ENCODE measurements at places on chromosomes 16 and 17.
A peak's percentile ranks its signal among the peaks of the same experiment; 100 is the strongest.

DNA sequence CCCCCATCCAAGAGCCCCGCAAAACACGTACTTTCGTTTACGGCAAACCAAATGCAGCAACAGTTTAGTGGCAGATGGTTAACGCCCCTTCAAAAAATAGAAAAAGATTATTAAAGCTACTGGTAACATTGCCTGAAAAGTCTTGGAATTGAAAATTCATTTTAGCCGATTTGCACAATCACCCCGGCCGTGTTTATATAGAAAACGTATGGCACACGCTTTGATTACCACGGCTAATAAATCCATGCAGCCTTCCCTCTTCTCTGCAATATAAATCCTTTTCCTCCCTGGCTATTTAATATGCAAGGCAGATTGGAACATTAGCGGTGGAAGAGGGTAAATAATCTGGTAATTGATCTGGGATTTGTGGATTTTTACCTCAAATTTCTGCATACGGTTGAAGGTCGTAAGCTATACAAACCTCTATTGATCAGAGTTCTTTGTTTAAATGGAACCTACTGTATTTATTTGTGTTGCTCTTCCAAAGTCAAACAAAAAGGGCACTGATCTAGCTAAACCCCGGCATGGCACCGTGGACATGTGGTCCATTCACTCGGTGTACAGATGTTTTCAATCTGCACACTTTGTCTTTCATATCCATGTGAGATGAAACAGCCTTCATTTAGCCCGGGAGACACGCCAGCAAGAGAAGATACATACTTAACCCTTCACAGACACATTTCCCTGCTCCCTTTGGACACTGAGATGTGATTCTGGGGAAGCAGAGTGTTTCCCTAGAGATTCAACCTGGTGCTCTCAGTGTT is 238.1 kb upstream of the MAF start:
- DNase-seq = peak; percentile 68

DNA sequence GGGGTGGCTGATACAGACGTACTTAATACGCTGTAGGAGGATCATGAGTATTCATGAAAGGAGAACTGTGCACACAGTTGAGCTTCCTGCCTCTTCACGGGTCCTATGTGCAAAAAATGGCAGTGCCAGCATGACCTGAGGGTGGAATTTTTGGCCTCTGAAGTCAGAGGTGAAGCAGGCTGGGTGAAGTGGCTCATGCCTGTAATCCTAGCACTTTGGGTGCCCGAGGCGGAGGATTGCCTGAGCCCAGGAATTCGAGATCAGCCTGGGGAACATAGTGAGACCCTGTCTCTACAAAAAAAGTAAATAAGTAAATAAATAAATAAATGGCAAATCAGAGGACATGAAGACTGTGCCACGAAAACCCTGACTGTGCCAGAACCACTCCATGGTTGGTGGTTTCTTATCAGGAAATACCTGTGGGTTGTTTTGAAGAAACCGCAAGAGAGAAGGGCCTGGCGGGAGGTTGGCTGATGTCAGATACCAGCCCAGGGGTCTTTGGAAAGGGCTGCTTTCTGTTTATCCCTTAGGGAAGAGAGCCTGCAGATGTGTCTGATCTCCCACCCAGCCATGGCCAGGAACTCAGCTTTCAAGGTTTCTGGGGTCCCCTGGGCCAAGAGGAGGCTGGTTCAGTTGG is 3.4 kb downstream of the ASPSCR1 start:
- no peak for DNase-seq

- DNase-seq = no peak
Observed at GRCh38 chr16:81307770-81308169, 7.0 kb upstream of the GAN start.

- no peak for DNase-seq
Observed at GRCh38 chr17:36069136-36069535, 5.1 kb downstream of the CCL18 start.

- DNase-seq = no peak
Observed at GRCh38 chr17:41467561-41467960, 375 bp upstream of the KRT32 start.

GRCh38 chr17:54971901-54972300 is 3.3 kb downstream of the STXBP4 start:
- DNase-seq = no peak

- no peak for DNase-seq
Observed at GRCh38 chr17:39543176-39543575, 64.5 kb downstream of the NEUROD2 start.

DNA sequence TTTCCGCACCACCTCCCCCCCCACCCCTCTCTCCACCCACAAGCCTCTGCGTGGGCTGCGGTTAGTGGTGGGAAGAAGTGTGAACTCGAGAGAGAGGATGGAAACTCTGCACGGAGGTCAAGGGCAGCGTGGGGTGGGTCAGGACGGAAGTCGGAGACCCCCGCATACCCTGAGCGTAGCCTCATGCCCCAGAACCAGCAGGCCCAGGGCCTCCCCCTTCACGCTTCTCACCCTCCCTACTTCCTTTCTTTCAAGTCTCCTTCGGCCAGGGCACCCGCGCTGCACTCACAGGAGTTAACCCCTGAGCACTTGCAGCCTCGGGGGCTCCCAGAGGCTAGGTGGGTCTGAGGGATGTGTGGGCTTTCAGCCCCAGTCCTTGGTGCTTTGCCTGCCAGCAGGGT is 9.2 kb downstream of the TBKBP1 start:
- DNase-seq = no peak

DNA sequence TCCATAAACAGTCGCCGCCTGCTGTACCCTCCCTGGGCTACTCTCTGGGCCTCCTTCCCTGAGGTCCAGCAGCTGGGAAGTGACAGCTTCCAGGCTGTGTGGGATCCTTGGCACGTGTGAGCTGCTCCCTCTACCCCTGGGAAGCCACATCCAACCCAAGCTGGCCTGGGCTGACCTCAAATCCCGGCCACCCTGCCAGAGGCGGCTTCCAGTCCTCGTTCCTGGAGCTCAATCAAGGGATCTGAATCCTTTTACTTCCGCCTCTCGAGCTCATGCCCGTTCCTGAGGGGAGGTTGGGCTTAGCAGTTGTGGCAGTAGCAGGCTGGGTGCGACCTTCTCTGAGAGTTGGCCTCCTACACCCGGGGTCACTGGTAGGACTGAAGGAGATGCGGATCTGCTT is 82.5 kb downstream of the NETO2 start:
- DNase-seq = no peak

DNA sequence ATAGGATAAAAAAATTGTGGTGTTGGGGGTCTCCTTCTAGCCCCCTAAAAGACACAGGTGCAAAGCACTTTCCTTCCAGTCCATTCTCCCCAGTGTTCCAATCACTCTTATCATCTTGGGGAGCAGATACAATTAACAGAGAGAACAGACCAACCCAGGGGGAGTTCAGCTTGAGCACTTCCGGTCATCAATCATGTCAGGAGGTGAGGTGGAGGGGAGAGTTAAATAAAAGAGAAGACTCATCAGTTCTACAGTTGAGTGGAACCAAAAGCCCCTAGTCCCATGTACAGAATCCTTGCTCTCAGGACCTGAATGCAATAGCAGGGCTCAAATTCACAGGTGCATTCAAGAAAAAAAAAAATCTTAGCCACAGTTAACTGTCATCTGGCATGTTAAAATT is 122.3 kb downstream of the DYNLRB2 start:
- no peak for DNase-seq

DNA sequence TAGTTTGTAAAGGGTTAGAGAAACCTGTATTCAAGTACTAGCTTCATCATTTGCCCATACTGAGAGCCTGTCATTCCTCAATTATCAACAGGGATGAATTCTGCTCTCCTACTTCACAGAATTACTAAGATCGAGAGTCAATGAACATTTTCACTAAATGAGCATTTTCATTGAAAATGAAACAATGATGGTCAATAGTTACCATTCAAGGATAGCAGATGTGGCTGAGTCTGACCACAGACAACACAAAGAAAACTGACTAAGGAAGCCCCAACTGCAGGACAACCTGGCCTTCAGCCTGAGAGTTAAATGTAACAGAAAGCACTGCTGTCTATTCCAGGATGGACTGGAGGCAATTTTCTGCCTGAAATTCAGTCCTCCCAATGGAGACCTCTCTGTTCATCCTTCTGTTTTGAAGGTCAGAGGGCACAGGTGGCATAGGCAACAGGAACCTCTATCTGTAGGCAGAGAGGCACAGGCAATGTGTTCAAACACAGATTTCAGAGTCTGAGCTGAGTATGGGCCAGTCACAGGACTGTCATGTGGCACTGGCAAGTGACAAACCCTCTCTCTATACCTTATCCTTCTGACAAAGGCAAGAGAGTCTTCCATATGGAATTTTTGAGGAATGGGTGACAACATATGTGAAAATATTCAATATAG is 19.5 kb downstream of the TRAF4 start:
- DNase-seq = no peak

DNA sequence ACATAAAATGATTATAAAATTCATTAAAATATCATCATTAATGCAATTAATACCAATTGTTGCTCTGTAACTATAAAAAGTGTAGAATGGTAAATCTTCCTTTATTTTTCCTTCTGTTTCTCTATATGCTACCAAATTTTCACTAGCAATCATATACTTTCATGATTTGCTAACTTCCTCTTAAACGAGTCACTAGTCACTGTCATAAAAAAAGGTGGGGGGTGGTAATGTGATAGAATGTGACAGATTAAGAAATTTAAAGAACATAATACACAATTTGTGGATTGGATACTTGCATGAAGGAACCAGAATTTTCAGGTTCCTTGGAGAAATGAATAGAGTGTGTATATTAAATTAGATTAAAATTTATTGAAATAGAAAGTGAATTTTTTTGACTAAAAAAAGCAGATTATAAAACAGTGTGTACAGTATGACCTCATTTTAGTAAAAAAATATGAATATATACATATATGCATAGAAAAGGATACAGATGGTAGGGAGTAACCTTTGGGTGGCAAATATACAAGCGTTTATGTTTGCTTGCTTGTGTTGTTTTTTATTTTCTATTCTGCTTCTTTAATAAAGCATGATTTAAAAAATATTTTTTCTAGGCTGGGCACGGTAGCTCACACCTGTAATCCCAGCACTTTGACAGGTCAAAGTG is 56.7 kb upstream of the C17orf78 start:
- DNase-seq = no peak

- no peak for DNase-seq
Observed at GRCh38 chr17:6179017-6179416, 108.8 kb downstream of the WSCD1 start.

DNA sequence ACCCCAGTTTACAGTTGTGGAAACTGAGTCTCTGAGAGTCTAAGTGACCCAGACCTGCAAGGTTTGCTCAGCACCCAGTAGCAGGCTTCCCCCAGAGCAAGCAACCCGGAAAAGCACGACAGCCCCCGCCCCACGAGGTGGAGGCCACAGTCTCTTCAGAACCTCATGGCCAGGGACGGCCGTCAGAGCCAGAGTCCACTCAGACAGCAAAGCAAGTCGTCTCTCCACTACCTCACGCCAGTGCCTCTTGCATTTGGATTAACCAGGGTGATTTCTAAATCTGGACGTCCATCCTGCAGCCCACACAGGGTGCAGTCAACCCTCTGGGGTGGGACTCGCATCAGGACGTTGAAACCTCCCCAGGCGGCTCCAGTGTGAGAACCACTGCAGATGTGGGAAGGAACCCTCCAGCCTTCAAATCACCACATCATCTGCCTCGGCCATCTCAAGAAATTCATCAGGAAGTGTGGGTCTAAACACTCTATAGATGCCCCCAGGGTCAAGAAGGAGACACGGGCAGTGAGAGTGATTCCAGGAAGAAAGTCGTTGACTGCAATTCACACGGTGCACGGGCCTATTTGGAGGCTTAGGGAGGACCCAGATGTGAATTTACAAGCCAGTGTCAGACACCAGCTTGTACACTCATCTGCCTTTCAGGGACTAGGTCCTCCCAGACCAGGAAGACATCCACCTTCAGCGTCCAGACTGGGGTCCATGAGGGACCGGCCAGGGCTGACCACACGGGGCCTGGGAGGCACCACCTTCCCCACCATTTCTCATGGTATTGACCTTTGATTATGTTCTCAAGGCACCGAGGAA is 20.2 kb upstream of the RBFOX3 start:
- DNase-seq = no peak

DNA sequence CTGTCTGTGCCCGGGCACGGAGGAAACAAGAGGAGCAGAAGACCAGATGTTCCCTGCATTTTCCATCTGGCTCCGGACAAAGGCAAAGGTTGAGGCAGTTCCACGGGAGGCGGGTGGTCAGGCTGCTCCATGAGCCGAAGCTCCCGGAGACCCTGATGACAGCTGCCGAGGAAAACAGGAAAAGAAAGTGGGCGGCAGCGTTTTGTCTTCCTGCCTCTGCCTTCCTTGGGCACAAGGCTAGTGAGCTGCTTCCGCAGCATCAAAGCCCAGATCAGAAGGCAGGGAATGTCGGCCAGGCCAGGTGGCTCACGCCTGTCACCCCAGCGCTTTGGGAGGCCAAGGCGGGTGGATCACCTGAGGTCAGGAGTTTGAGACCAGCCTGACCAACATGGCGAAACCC is 16.2 kb downstream of the SLC43A2 start:
- DNase-seq = no peak

DNA sequence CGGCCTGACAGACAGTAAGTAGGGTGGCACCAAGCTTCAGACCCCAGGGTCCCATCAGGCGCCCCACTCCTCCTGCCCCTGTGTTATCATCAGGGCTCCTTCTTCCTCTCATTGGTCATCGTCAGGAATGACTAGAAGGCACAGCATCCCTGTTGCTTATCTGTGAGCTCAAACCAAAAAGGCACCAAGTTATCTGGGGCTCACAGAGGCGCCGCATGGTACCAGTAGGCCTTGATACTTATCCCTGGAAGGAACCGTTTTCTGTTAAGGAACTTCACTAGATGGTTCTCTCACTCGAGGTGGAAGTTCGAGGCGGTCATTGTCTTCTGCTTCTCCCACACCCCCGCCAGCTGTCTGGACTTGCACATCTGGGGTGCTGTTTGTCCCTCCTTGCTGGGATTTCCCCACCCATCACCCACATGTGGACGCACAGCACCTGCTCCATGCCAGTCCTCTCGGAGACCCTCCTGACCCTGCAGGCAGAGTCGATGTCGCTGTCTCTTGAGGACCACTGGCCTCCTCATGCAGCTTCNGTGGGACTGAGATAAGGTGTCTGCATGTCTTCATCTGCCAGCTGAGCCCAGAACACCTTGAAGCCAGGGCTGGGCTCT is 52.1 kb downstream of the METRNL start:
- no peak for DNase-seq
